Stimulated activated CD4-positive, alpha-beta T cell treated with anti-CD3 and anti-CD28 coated beads, Interleukin-1b, Interleukin-23, amount 100 ng/mL, for 4 hours (primary cell): ENCODE measurements at places on chromosomes 4 and X.

DNA sequence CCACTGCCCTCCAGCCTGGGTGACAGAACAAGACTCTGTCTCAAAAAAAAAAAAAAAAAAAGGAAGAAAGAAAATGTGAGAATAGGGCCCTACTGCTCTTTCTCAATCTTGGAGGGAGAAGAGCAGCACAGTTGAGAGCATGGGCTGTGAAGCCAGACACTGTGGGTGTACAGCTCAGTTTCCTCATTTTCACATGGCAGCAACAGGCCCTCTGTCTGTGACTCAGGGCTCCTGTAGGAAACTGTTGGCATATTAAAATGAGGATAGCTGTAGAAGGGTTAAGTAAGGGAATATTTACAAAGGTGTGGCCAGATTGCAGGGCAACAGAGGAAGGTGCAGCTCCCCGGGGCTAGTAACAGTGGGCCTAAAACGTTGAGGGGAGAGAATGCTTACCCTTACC is 3.4 kb downstream of the AKAP14 start:
- DNase-seq = no peak

- DNase-seq = no peak
Observed at GRCh38 chrX:8730812-8731558, 952 bp downstream of the ANOS1 start.

GRCh38 chr4:133668061-133668851 is 519.2 kb downstream of the PCDH10 start:
- no peak for DNase-seq

- no peak for DNase-seq
Observed at GRCh38 chrX:101744085-101744484, 84.4 kb upstream of the ARMCX2 start.

DNA sequence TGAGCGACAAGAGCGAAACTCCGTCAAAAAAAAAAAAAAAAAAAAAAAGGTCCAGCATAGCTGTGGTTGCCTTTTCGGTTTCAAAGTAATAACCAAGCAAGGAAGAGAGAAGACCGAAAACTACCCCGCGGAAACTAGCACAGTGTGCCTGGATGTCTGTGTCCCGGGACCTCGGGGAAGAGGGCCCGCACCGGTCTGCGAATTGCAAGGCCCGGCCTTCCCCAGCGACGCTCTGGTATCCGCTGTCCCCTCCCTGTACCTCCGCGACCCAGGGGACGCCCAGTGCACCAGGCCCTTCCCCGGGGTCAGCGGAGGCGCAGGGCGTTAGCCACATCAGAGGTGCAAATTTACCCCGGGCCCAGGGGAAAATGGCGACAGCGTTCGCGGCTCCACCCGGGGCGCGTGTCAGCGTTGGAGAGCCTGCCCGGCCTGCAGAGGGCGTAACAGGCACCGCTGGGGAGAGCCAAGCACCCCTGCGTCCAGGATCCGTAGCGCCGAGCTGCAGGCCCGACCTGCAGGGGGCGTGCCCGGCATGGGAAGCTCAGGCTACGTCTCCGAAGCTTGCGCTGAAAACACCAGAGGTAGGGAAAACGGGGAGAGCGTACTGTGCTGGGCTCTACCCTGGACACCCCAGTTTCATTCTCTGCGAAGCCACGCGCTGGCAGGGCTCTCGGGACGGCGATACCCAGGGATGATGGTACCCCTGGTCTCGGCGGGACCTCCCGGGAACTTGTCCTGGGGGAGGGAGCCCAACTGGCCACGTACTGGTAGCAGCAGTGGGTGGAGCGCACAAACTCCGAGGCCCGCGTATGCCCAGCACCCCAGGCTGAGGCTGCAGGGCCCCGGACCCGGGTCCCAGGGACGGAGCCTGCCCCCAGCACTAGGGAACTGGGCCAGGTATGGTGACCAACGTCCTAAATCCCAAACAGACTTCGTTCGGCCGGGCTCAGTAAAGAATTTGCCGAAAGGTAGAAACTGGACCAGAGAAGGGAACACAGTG is 16.2 kb downstream of the NKX6-1 start:
- no peak for DNase-seq

- no peak for DNase-seq
Observed at GRCh38 chr4:129328162-129328561, 232.2 kb downstream of the C4orf33 start.

GRCh38 chr4:106835919-106836318 is 200.2 kb downstream of the DKK2 start:
- no peak for DNase-seq

- no peak for DNase-seq
Observed at GRCh38 chr4:112952313-112952700, 97.1 kb upstream of the ANK2 start.

GRCh38 chr4:89823416-89823815 is 13.5 kb downstream of the SNCA start:
- DNase-seq = no peak

DNA sequence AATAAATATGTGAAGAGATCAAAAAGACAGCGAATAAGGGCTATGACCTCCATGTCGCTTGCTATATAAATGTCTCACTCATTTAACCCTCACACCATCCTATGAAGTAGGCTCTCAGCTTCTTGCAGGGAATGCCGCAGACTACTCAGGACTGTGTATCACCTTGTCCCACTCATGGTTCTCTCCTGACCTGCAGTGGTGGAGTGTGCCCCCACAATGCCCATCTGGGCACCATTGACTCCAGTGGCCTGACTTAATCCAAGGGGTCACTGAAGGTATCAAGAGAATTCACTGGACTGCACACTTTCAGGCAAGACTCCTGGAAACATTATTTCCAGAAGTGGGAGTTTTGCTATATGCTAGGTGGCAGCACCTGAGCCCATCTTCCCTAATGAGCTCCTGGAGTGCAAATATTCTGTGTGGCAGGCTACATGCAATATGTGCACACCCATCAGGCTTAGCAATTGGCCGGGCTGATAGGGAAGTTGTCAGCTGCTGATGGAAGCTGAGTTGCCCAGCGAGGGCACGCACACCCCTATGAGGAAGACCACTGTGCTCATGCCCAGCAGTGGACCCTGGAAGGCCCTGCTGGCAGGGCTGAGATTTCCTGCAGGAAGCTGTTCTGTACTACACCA is 8.2 kb upstream of the EFNB1 start:
- DNase-seq = no peak

DNA sequence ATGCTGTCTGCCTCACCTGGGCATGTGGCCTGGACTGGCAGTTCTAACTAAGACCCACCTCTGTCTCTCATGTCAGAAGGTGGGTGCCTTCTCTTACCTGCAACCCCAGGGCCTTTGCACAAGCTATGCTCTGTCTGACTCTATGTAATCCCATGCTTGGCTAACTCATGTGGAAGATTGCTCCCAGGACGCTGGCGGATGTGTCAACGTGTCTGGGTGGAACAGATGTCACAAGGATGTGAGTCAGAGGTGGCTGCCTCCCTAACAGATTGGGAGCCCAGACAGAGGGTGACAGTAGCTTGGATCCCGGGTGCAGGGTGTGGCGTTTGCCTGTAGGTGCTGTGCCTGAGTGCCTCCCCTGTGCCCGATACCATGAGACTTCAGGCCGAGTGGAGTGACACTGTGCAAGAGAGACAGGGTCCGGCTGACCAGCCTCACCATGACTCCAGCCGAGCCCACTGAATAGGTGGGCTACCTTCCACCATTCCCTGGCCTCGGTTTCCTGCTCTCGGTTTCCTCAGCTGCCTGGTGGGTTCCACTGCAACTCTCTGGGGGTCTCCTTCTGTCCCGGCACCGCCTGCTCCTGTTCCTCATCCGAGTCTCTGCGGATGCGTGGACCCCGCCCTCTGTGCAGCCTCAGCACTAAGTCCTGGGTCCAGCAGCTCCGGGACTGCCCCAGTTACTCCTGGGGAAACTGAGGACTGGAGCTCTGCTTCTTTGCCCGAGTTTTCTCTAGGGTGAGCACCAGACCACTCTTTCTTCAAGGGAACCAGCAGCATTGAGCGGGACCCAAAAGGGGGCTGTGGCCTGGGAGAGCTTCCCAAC is 11.0 kb downstream of the SH3BP2 start:
- no peak for DNase-seq

DNA sequence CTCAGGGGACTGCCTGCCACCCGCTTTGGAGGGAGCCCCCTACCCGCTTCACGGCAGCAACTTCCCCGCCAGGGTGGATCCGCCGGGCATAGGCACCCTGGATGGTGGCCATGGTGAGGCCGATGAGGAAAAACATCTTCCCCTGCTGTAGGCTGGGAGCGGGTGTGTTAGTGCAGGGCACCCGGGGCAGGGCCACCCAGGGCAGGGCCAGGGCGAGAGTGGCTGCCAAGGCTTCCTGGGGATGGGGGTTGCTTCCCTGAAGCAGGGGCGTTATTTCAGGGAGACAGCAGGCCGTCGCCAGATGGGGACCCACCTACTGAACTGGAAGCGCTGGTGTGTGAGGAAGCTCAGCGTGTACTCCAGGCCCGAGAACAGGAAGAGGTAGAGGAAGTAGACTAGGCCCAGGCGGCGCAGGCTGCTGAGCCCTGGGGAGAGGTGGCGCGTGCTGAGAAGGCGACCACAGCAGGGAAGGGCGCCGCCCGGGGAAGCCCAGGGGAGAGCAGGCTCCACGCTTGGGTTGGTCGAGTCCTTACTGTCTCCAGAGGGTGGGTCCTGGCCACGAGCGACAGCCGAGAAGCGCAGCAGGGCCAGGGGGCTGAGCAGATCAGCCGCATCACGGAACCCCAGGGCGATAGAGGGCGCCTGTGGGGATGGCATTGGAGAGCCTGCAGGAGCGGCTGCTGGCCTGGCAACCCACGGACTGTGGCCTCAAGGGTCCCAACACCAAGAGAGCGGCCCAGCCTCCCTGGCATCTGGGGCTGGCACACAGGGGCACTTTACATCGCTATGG is 31.5 kb downstream of the NOP14 start:
- no peak for DNase-seq

DNA sequence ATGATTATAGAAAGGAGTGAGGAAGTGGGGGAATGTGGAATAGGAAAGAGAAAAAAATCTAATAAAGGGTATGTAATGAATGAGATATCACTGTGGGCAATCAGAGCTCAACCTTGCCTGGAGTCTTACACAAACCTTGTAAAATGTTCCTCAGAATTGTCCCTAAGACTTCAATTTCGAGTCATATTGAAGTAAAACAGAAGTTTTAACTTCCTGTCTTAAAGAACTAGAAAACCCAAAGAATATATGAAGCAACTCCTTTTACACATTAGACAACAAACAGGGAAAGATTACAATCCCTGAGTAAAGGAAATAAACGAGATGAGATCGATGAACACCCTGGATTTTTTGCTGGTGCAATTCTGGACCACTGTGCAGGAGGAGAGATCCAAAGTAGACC is 18.0 kb downstream of the CXCL2 start:
- no peak for DNase-seq

- DNase-seq = no peak
Observed at GRCh38 chr4:148786699-148787098, 344.5 kb upstream of the NR3C2 start.

DNA sequence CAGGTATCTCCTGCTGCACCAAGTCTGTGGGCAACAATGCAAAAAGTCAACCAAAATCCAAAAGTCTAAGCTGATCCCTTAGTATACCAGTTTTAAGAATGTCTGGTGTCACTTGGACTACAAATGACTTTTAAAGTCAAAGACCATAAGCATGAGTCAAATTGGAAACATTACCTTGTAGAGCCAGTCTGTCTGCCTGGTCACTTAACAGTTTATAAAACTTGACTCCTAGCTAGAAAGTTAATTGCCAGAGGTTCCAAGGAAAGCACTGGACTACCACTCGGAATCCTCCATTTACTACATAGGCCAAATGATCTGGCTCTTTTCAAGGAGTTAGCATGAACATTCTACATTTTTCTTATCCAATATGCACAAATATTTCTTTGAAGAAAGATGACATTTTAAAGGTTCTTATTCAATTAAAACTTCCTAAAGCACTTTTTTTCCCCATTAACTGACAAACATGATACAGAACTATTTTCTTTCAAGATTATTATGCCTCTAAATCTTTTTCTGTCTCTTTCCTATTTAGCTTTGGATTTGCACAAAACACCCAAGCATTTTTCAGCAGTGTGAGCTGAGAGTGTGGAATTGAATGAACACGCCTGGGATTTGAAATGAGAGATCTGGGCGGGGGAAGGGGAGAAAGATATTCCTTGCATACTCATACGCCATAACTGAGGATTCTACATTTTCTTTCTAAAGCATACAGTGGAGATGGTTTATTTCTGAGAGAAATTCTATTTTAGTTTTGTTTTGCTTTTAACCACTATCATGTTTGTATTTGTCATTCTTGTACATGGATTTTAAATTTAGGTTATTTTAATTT is 188.4 kb downstream of the SHROOM3 start:
- DNase-seq = no peak

DNA sequence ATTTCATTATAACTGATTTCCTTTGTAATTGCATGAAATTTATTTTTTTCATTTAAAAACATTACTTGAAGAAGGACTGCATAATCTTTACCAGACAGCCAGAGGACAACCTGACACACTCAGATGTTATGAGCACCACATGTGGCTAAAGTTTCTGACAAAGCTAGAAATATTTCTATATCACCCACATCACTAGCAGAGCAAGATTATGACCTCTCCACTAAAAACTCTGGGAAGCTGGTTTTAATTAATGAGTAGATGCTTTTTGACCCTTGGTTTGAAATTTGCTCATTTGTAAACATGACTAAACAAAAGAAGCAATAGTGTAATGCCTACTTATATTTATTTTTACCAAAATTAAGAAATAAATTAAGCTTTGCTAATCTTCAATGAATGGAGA is 661.5 kb upstream of the EPHA5 start:
- DNase-seq = no peak

DNA sequence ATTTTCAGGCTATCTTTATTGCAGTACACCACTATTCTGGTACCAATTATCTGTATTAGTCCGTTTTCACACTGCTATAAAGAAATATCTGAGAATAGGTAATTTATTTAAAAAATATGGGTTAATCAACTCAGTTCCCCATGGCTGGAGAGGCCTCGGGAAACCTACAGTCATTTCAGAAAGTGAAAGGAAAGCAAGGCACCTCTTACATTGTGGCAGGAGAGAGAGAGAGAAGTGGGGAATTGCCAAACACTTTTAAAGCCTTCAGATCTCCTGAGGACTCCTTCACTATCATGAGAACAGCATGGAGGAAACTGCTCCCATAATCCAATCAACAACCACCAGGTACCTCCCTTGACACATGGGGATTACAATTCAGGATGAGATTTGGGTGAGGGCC is 54.7 kb downstream of the AMER1 start:
- no peak for DNase-seq

DNA sequence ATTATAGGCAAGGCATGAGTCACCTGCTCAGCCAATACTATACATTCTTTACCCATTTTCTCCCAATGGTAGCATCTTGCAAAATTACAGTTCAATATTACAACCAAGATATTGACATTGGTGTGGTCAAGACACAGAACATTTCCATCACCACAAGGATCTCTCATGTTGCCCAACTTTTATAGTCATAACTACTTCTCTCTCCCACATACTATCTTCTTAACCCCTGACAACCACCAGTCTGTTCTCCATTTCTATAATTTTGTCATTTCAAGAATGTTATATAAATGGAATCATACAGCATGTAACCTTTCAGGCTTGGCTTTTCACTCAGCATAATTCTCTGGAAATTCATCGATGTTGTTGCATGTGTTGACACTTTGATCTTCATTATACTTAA is 144.9 kb downstream of the ENOX2 start:
- DNase-seq = no peak
